ENCODE measurements at places on chromosomes 5 and 9. TPM values are rescaled to one million over a fixed set of nuclear protein-coding genes. Genes with fewer than 3 reads are reported as not detected.
A peak's percentile ranks its signal among the peaks of the same experiment; 100 is the strongest.

MUSK gene
- not detected for total RNA-seq

GRCh38 chr5:72282878-72283277 is 37.2 kb downstream of the MRPS27 start:
- H3K27ac ChIP-seq, result no peak overlapping the region
- no peaks in the 10 kb centered on the region for H3K4me1 ChIP-seq
- no peaks in the 10 kb centered on the region for H3K27me3 ChIP-seq
- H3K36me3 ChIP-seq, result peaks cover 30% of the 10 kb centered on the region

FGFR4 gene
- total RNA-seq, result 130 TPM

DNA sequence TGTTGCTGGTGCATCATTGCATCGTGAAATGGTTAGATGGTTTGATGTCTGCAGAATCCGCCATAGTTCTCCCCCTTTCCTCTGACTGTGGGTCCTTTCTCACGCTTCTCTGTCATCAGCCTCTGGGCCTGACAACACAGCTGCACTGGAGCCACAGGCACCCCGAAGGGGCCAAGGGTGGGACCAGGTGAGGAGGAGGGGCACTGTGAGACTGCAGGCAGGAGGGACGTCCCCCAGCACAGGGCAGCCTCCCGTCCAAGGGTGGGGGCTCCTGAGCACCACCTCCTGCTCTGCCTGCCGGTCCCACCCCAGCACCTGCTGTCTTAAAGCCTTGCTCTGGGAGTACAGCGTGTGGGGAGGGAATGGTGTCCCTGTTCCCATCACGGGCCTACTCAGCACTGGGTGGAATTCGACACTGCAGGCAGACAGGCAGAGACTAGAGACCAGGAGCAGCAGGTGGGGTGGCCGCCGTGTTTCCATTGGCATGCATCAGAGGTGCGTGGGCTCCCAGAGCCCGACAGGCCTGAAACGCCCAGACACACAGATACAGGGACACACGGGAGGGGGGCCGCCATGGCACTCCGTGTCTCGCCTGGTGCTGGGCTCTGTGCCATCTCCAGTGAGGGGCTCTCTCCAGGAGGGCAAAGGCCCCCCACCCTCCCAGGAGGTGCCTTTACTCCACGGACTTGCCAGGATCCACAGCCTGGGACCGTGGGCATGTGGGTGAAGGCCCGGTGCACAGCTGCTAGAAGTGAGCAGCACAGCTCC is 15.0 kb downstream of the CACNA1B start:
- H3K27ac ChIP-seq, result no peak overlapping the region
- no peaks in the 10 kb centered on the region for H3K36me3 ChIP-seq
- H3K4me1 ChIP-seq, result no peaks in the 10 kb centered on the region
- no peaks in the 10 kb centered on the region for H3K27me3 ChIP-seq

GRCh38 chr5:172411484-172412072 is 42.7 kb downstream of the SH3PXD2B start:
- H3K27ac ChIP-seq, result peak overlapping the region; percentile 72
- no peaks in the 10 kb centered on the region for H3K4me1 ChIP-seq
- H3K36me3 ChIP-seq, result peaks cover 62% of the 10 kb centered on the region

- H3K27me3 ChIP-seq, result peaks cover 7% of the 10 kb centered on the region
- no peaks in the 10 kb centered on the region for H3K36me3 ChIP-seq
- no peak overlapping the region for H3K27ac ChIP-seq
- peak; percentile 64 for DNase-seq
- peaks cover 20% of the 10 kb centered on the region for H3K4me1 ChIP-seq
Measured at GRCh38 chr5:176863041-176863764, 35.9 kb downstream of the HK3 start.

EQTN gene
- total RNA-seq, result not detected

FOXI1 gene
- 0.66 TPM for total RNA-seq

DNA sequence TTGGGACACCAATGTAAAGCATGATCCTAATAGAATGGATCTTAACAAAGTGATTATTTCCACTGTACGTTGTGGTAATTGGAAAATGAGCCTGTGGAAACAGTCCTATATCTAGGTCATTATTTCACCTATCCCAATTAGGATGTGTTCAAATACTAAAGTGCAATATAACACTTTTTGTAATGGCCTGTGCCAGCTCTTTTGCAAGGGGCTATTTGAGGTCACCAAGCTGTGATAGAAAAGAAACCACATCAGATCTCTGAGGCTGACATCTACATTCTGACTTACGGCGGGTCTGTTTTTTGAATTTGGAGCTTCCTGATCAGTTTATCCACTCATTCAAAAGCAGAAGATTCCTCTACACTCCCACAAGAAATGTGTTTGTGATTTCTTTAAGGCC is 150.0 kb downstream of the TLE1 start:
- H3K4me1 ChIP-seq, result peaks cover 16% of the 10 kb centered on the region
- H3K27ac ChIP-seq, result no peak overlapping the region
- no peaks in the 10 kb centered on the region for H3K36me3 ChIP-seq
- H3K4me3 ChIP-seq, result no peak overlapping the region
- no peak for DNase-seq
- H3K27me3 ChIP-seq, result no peaks in the 10 kb centered on the region

SCGB3A2 gene
- total RNA-seq, result 28.8 TPM

DNA sequence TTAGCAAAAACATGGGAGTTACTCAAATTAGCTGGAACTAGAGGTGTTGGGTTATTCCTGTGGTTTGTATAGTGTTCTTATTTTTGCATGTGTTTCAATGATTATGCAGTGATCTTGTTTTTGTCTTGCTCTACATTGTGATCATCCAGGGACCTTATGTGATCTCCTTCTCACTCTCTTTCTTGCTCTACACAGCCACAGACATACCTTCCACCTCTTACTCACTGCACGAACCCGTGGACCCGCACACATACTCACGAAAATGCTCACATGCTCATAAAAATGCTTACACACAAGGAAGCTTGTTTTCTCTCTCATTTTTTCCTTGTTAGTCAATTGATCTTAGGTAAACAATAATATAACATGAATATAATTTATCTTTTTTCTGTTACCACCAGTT is 187.1 kb downstream of the KDM4C start:
- peaks cover 17% of the 10 kb centered on the region for H3K36me3 ChIP-seq
- no peak overlapping the region for H3K4me3 ChIP-seq
- H3K4me1 ChIP-seq, result no peaks in the 10 kb centered on the region
- H3K27me3 ChIP-seq, result no peaks in the 10 kb centered on the region
- no peak for DNase-seq

TAF11L7 gene
- not detected for total RNA-seq

- H3K27me3 ChIP-seq, result no peaks in the 10 kb centered on the region
- H3K4me3 ChIP-seq, result no peak overlapping the region
- no peaks in the 10 kb centered on the region for H3K4me1 ChIP-seq
- H3K27ac ChIP-seq, result no peak overlapping the region
- no peak for DNase-seq
Measured at GRCh38 chr5:94751460-94751859, 133.0 kb downstream of the SLF1 start.

AP3B1 gene
- 74.0 TPM for total RNA-seq

TMOD1 gene
- 7.1 TPM for total RNA-seq

SLC9A3 gene
- 0.99 TPM for total RNA-seq

TCF7 gene
- total RNA-seq, result 6.4 TPM

- H3K27ac ChIP-seq, result no peak overlapping the region
- no peaks in the 10 kb centered on the region for H3K4me1 ChIP-seq
- no peaks in the 10 kb centered on the region for H3K27me3 ChIP-seq
- H3K4me3 ChIP-seq, result no peak overlapping the region
- H3K36me3 ChIP-seq, result no peaks in the 10 kb centered on the region
- DNase-seq, result no peak
Measured at GRCh38 chr9:27441741-27442070, 82.4 kb upstream of the IFNK start.

DNA sequence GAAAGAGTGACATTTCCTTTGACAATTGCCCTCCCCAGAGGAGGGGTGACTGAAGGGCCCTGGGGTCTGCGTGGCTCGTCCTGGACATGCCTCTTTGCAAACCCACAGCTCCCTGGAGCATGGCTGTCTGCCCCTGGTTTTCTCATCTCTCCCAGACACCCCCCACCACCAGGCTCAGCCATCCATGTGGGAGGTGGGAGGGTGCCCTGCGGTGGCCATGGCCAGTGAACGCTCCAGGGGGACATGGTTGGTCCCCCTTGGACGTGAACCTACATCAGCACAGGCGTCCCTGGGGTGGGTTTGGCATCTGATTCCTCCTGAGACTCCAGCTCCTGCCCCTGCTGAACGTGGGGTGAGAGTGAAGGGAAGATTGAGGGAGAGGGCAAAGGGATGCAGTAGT is 67.7 kb upstream of the LMX1B start:
- no peaks in the 10 kb centered on the region for H3K27me3 ChIP-seq
- H3K4me3 ChIP-seq, result no peak overlapping the region
- no peak overlapping the region for H3K27ac ChIP-seq
- no peaks in the 10 kb centered on the region for H3K4me1 ChIP-seq

DNA sequence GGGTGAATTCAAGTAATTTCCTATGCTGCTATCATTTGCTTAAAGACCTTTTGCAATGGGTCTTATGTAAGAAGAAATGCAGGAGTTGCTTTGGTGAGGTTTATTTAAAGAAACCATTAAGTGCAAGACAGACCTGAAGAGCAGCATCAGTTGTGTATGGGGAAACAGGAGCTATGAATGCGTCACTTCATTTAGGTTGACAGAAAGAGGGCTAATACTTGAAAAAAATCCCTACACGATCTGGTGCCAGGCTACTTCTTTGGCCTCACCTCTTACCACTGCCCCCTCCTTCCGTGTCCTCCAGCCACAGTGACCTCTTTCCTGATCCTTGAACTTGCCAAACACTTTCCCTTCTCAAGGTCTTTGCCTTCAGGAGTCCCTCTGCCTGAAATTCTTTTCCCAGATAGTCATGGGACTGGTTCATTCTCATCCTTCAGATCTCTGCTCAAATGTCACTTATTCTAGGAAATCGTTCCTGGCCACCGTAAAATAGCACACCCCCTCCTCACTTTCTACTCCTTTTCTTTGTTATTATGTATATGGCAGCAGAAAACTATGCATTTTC is 1.4 kb upstream of the JAK2 start:
- no peak for DNase-seq
- peaks cover 8% of the 10 kb centered on the region for H3K27me3 ChIP-seq
- H3K27ac ChIP-seq, result no peak overlapping the region
- H3K4me1 ChIP-seq, result no peaks in the 10 kb centered on the region

PSD2 gene
- 0.55 TPM for total RNA-seq

ENHO gene
- total RNA-seq, result 14.5 TPM

SPATA31A3 gene
- total RNA-seq, result not detected

DNA sequence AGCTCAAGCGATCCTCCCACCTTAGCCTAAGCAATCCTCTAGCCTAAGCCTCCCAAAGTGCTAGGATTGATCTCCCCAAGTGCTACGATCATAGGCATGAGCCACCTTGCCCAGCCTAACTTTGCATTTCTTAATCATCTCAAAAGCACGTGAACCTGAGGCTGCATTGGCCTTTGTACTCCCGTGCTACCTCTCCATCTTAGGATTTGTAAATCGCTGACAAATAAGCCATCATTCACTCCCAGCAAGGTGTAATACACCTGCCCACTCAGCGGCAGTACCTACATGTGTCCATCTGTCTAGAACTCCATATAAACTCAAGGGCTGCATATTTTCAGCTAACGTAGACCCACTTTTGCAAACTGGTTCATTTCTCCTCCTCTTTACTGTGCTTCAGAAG is 2.8 kb downstream of the ANKH start:
- no peak overlapping the region for H3K27ac ChIP-seq
- H3K4me3 ChIP-seq, result no peak overlapping the region
- peaks cover 24% of the 10 kb centered on the region for H3K27me3 ChIP-seq
- H3K4me1 ChIP-seq, result no peaks in the 10 kb centered on the region

DNA sequence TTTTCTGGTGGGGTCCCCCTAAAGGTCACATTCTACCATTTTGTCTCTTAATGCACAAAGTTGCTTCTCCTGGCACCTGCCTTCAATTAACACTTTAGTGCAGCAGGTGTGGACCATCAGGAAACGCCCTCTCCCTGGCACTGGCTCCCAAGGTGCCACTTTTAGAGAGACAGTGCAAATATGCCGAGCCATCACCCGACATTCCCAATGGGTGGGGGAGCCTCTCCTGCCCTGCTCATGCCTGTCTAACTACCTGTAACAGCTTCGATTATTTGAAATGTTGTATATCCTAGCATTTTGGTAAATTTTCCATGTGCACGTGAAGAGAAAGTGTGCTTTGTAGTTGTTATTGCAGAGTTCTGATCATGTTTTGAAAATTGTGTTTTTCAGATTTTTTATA is 13.2 kb upstream of the LRRC14B start:
- DNase-seq, result no peak
- H3K27ac ChIP-seq, result no peak overlapping the region
- H3K27me3 ChIP-seq, result no peaks in the 10 kb centered on the region
- H3K4me1 ChIP-seq, result peaks cover 3% of the 10 kb centered on the region
- no peaks in the 10 kb centered on the region for H3K36me3 ChIP-seq
- no peak overlapping the region for H3K4me3 ChIP-seq

PAX5 gene
- total RNA-seq, result not detected

RNF44 gene
- total RNA-seq, result 146 TPM

RNF224 gene
- total RNA-seq, result 0.24 TPM

IRGM gene
- not detected for total RNA-seq

SLC6A7 gene
- total RNA-seq, result not detected

IL4 gene
- total RNA-seq, result not detected

DNA sequence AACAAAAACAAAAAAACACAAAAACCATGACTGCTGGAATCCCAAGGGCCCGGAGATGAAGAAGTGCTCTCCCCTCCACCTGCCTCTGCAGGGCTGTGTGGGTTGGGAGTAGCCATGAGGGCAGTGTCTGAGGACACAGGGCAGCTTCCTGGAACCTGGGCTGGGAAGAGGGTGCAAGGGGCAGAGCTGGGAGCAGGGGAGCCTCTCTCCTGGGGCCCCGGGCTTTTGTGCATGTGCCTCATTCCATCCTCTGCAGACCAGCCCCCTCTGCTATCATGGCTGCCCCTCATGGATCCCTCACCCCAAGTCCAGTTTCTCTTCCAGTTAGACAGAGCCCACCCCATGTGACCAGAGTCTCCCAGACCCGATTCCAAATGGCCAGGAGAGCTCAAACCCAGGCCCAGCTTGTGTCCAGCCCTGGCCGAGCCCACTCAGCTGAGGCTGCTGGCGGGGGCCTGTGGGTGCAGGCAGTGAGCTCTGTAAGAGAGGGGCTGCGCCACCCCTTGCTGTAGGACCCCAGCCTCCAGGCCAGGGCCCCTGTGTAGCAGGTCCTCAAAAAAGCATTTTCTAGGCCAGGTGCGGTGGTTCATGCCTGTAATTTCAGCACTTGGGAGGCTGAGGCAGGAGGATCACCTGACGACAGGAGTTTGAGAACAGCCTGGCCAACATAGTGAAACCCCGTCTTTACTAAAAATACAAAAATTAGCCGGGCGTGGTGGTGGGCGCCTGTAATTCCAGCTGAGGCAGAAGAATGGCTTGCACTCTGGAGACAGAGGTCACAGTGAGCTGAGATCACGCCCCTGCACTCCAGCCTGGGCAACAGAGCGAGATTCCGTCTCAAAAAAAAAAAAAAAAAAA is 44.5 kb downstream of the PLPP7 start:
- H3K4me3 ChIP-seq, result no peak overlapping the region
- H3K27ac ChIP-seq, result no peak overlapping the region
- DNase-seq, result peak; percentile 39
- H3K4me1 ChIP-seq, result peaks cover 12% of the 10 kb centered on the region
- no peaks in the 10 kb centered on the region for H3K36me3 ChIP-seq
